Melanocyte of skin (primary cell): ENCODE measurements at places on chromosomes 2 and 18. TPM values are rescaled to one million over a fixed set of nuclear protein-coding genes. Genes with fewer than 3 reads are reported as not detected.

Gene LYG2
- not detected in 2 replicates for total RNA-seq

Gene DUSP19
- 3.0 and 4.3 TPM in 2 replicates for total RNA-seq

Gene UGT1A10
- total RNA-seq = not detected in 2 replicates

Gene RAPGEF4
- total RNA-seq = under 0.01 and 1.0 TPM in 2 replicates

Gene EML6
- under 0.01 and 1.5 TPM in 2 replicates for total RNA-seq

Gene GORASP2
- 26.8 and 38.9 TPM in 2 replicates for total RNA-seq

Gene CNNM4
- total RNA-seq = 7.2 and 8.7 TPM in 2 replicates

Gene ABCB11
- total RNA-seq = not detected in 2 replicates

Gene PHOSPHO2
- total RNA-seq = 2.8 and 5.5 TPM in 2 replicates

Gene IMP4
- total RNA-seq = 82.9 and 94.9 TPM in 2 replicates

Gene PROKR1
- total RNA-seq = under 0.01 TPM in 1 of 2 replicates, not detected in the other

Gene CFAP65
- total RNA-seq = under 0.01 TPM in 1 of 2 replicates, not detected in the other

Gene CMPK2
- 114 and 237 TPM in 2 replicates for total RNA-seq

Gene SLC19A3
- total RNA-seq = 4.0 and 4.1 TPM in 2 replicates

Gene ATP6V1C2
- under 0.01 and 1.5 TPM in 2 replicates for total RNA-seq

Gene RNASEH1
- 27.9 and 34.9 TPM in 2 replicates for total RNA-seq

Gene PARD6G
- 12.4 and 16.7 TPM in 2 replicates for total RNA-seq

Gene ATIC
- total RNA-seq = 29.3 and 43.6 TPM in 2 replicates
